ENCODE measurements at places on chromosomes 12 and 14.

DNA sequence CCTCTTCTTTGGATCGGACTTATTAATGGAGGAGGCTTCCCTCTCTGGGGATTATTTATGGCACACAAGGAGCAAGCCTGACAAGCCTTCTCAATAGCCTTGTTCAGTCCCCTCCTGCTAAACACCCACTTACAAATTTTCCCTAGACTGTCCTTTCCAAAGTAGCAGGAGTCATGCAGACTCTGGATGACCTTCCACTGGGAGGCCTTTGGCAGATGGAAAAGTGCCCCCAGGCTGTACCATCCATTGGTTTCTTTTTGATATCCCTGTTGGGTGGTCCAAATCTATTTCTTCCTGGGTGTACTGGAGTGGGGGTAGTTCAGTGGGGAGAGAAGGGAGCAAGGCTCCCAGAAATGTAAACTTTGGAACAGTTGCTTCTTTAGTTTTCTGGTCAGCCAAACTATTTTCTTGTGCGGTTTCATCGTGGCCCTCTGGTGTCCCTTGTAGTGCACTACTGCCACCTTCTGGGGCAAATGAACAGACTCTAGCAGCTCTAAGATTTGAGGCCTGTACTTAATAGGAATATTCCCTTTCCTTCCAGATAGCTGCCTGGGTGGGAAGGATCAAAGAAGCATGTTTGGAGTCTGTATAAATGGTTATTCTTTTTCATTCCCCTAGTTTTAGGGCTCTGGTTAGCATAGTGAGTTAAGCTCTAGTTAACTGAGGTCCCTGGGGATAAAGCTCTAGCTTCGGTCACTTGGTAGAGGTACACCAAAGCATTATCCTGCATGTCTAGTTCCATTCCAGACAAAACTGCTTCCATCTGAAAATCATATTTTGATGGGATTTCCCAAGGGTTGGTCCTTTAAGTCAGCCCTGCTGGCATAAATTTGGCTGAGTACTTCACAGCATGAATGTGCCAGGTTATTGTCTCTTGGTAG lies 409.5 kb downstream of the SLC6A15 start:
- DNase-seq: no peak
- no peaks in the 10 kb centered on the region for H3K27me3 ChIP-seq
- H3K4me3 ChIP-seq: no peak overlapping the region

DNA sequence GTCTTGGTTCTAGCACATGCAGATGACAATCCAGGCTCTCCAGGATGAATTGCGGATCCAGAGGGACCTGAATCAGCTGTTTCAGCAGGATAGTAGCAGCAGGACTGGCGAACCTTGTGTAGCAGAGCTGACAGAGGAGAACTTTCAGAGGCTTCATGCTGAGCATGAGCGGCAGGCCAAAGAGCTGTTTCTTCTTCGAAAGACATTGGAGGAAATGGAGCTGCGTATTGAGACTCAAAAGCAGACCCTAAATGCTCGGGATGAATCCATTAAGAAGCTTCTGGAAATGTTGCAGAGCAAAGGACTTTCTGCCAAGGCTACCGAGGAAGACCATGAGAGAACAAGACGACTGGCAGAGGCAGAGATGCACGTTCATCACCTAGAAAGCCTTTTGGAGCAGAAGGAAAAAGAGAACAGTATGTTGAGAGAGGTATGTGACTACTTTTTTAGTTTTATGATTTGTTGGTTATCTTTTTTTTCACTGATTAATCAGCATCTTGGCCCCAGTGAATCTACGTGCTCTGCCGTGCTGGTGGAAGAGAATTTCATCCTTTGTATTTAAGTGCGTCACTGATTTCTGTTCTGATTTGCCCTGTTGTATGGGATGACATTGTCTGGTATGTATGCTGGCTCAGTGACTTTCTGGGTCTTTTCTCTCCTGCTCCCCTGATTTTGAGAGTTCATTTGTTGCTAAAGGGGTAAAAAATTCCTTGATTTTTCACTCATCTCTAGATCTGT lies 92.3 kb downstream of the ERC1 start:
- no peaks in the 10 kb centered on the region for H3K27me3 ChIP-seq
- H3K4me1 ChIP-seq: peaks cover 16% of the 10 kb centered on the region
- no peak for DNase-seq
- no peak overlapping the region for H3K27ac ChIP-seq
- H3K36me3 ChIP-seq: peaks cover 11% of the 10 kb centered on the region

GRCh38 chr14:66268802-66269334 lies 217.3 kb upstream of the CCDC196 start:
- H3K4me1 ChIP-seq: no peaks in the 10 kb centered on the region
- H3K36me3 ChIP-seq: no peaks in the 10 kb centered on the region
- DNase-seq: no peak
- H3K27ac ChIP-seq: no peak overlapping the region
- H3K27me3 ChIP-seq: no peaks in the 10 kb centered on the region
- no peak overlapping the region for H3K4me3 ChIP-seq

- peak overlapping the region; percentile 26 for H3K4me3 ChIP-seq
- no peaks in the 10 kb centered on the region for H3K27me3 ChIP-seq
Measured at GRCh38 chr12:1587927-1588574, 6.3 kb downstream of the FBXL14 start.

- no peaks in the 10 kb centered on the region for H3K4me1 ChIP-seq
- no peak for DNase-seq
- H3K36me3 ChIP-seq: peaks cover 99% of the 10 kb centered on the region
- H3K27me3 ChIP-seq: no peaks in the 10 kb centered on the region
Measured at GRCh38 chr12:110338754-110339153, 57.7 kb downstream of the ATP2A2 start.

DNA sequence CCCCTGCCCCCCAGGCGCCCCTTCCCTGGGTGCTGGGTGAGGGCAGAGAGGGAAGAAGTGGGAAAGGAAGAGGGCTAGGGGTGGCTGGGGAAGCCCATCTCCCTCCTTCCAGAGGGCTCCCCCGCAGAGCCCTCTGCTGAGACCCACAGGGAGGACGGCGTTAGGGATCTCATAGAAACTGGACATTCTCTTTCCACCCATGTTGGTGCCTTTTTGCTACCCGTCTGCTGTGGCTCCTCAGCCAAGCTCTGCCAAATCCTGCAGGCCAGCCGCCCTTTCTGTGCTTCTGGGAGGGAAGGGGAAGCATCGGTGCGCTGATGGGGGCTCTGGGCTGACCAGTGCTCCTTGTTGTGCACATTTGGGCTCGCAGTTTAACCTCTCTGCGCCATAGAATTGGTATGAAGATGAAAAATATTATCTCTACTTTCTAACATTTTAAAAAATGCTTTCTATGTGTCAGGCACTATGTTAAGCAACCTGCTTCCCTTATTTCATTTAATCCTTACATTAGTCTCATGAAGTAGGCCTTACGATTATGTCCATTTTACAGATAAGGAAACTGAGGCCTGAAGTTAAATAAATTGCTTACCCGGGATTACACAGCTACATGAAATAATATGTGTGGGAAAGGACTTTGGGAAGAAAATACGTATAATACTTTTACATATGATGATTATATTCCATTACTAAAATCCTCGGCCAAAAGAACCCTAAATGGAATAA lies 981 bp downstream of the SLC48A1 start:
- H3K36me3 ChIP-seq: peaks cover 2% of the 10 kb centered on the region
- DNase-seq: no peak
- peaks cover 40% of the 10 kb centered on the region for H3K4me1 ChIP-seq
- peak overlapping the region; percentile 86 for H3K4me3 ChIP-seq
- peak overlapping the region; percentile 86 for H3K27ac ChIP-seq

Data from activated T-cell treated with anti-CD3 and anti-CD28 coated beads, Interleukin-2, amount 50 U/mL, for 24 hours (primary cell).